Type B pancreatic cell (in vitro differentiated cells): ENCODE measurements at places on chromosomes 5 and 9. TPM values are rescaled to one million over a fixed set of nuclear protein-coding genes. Genes with fewer than 3 reads are reported as not detected.

The WHRN gene
- total RNA-seq, result 12.2 and 13.3 TPM in 2 replicates

The FAM53C gene
- total RNA-seq, result 48.2 and 56.4 TPM in 2 replicates

The BARHL1 gene
- 0.14 TPM in 1 of 2 replicates, not detected in the other for total RNA-seq

The RGS7BP gene
- 1.5 and 2.0 TPM in 2 replicates for total RNA-seq

The SV2C gene
- total RNA-seq, result 0.64 and 6.9 TPM in 2 replicates

The DOK3 gene
- 6.2 and 6.9 TPM in 2 replicates for total RNA-seq

The QRFP gene
- not detected in 2 replicates for total RNA-seq

The DIMT1 gene
- total RNA-seq, result 22.1 and 23.2 TPM in 2 replicates

The DIAPH1 gene
- 79.6 and 103 TPM in 2 replicates for total RNA-seq

The CDC25C gene
- total RNA-seq, result 4.1 and 17.2 TPM in 2 replicates

The GRXCR2 gene
- total RNA-seq, result 0.24 TPM in 1 of 2 replicates, not detected in the other

The SCGB3A2 gene
- 1.4 TPM in 1 of 2 replicates, not detected in the other for total RNA-seq

The PCDHGB3 gene
- 0.39 and 1.2 TPM in 2 replicates for total RNA-seq

The PITX1 gene
- total RNA-seq, result 6.3 and 13.4 TPM in 2 replicates

The ENTREP1 gene
- total RNA-seq, result 3.0 and 4.1 TPM in 2 replicates

The TUSC1 gene
- 3.4 TPM in 1 of 2 replicates, not detected in the other for total RNA-seq

The ADAMTS13 gene
- total RNA-seq, result 4.4 and 12.9 TPM in 2 replicates

The TMEM267 gene
- total RNA-seq, result 11.4 and 11.6 TPM in 2 replicates

The GPR151 gene
- not detected in 2 replicates for total RNA-seq

The CORO2A gene
- 9.9 and 28.5 TPM in 2 replicates for total RNA-seq

The VAV2 gene
- 39.4 and 54.3 TPM in 2 replicates for total RNA-seq

The KCNT1 gene
- 0.10 TPM in 1 of 2 replicates, not detected in the other for total RNA-seq

The LCNL1 gene
- not detected in 2 replicates for total RNA-seq

The PCDHGA4 gene
- total RNA-seq, result 0.75 and 1.5 TPM in 2 replicates

The CCDC192 gene
- total RNA-seq, result 0.31 and 2.0 TPM in 2 replicates

The LRRC19 gene
- 0.29 and 0.74 TPM in 2 replicates for total RNA-seq

The ANKRD33B gene
- 3.4 and 5.4 TPM in 2 replicates for total RNA-seq

The ACTL7A gene
- total RNA-seq, result not detected in 2 replicates

The BDP1 gene
- total RNA-seq, result 27.0 and 31.0 TPM in 2 replicates

The ZDHHC11 gene
- 20.8 and 27.5 TPM in 2 replicates for total RNA-seq

The NR2F1 gene
- 6.6 and 126 TPM in 2 replicates for total RNA-seq

The ARHGAP26 gene
- 18.7 and 24.1 TPM in 2 replicates for total RNA-seq

The FOXD4 gene
- 0.17 and 0.75 TPM in 2 replicates for total RNA-seq

The JMY gene
- 11.6 and 13.0 TPM in 2 replicates for total RNA-seq

The TMC1 gene
- total RNA-seq, result not detected in 2 replicates

The C9orf72 gene
- 15.1 and 18.7 TPM in 2 replicates for total RNA-seq

The C5 gene
- 4.9 and 10.0 TPM in 2 replicates for total RNA-seq

The GFI1B gene
- total RNA-seq, result 0.45 TPM in 1 of 2 replicates, not detected in the other

The SH3PXD2B gene
- total RNA-seq, result 38.4 and 52.3 TPM in 2 replicates
